ENCODE measurements at places on chromosomes 5 and 9.

DNA sequence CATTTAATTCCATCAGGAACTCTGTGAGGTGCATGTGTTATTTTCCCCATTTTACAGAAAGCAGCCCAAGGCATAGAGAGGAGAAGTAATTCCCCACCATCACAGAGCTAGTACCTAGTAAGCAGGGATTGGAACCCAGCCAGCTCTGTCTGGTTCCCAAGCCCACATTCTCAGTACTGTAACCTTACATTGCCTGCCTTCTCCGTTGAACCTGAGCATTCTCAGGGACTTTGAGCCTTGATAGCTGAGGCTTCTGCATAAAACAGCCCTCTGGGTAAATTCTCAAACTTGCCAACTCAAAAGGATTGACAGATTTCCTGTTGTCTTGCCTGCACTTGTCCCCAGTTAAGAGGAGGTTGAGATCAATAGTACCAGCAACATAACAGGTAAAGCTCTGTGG is 9.2 kb upstream of the GLE1 start:
- DNase-seq: no peak

DNA sequence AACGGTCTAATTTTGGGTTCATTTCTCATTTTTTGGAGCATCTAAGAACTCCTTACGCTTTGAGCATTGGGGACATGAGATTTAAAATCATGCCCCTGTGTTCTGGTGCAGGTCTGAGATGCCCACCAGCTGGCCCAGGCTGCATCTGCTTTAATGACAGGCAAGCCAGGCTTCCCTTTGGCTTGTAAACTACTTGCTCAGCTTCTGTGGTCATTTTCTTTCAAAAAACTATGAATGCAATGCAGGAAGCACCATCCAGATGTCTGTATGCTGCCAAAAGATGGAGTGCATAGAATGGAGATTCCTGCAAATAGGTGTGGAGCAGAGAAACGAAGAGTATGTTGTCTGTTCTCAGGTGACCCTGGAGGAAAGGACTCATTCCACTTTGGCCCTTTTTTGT is 399.9 kb upstream of the ADAMTSL1 start:
- no peak for DNase-seq

GRCh38 chr5:73763300-73764032 is 137.5 kb downstream of the ARHGEF28 start:
- no peak for DNase-seq

- no peak for DNase-seq
Measured at GRCh38 chr5:144712090-144712489, 541.4 kb downstream of the KCTD16 start.

DNA sequence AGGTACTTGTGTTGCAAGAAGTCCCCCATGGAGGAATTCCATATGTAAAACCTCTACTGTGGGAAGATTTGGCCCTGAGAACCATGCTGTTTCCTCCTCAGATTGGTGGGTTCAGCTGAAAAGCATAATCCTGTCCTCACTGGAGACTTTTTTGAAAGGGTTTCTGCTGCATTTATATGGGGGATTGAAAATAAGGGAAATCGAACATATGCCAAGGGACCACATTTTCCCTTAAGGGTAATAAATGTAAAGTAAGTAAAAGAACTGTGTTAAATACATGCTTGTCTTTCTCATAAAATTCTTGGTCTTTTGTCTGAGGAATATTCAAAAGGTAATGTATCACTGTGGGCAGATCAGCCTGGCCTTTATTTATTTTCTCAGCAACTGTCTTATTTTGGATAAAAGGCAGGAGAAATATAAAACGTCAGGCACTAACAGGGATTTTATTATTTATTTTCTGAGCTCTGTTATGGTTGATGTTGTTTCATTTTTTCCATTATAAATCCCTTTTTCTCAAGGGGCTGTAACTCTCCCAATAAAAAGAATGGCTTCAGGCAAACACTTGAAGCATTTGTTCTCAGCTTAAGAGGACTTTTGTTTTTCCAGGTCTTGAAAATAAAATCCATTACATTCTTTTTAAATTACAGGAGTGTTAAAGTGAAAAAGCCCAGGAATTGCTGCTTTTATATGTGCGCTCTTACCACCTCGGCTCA is 131.4 kb downstream of the FGF10 start:
- no peak for DNase-seq

DNA sequence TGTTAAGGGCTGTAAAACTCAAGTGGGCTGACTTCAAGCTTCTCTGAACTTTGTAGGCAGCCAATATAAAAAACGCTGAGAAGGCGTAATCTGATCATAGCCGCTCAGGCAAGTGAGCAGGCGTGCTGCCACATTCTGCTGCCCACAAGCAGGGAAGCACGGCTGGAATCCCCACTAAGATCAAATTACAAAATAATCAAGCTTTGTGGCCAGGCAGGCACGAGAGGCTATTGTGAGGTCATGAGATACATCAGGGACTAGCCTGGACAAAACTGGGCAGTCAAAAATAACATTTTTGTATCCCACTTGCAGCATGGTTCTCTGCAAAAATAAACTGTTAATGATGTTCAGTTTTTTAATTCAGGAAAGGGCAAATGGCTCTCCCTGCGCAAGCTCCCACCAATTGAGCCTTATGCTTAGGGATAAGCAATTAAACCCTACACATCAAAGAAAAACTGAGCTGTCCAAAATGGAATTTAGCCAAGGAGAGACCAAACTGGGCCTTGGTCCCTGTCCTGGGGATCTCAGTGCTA is 64.0 kb downstream of the POU5F2 start:
- peak; percentile 83 for DNase-seq

DNA sequence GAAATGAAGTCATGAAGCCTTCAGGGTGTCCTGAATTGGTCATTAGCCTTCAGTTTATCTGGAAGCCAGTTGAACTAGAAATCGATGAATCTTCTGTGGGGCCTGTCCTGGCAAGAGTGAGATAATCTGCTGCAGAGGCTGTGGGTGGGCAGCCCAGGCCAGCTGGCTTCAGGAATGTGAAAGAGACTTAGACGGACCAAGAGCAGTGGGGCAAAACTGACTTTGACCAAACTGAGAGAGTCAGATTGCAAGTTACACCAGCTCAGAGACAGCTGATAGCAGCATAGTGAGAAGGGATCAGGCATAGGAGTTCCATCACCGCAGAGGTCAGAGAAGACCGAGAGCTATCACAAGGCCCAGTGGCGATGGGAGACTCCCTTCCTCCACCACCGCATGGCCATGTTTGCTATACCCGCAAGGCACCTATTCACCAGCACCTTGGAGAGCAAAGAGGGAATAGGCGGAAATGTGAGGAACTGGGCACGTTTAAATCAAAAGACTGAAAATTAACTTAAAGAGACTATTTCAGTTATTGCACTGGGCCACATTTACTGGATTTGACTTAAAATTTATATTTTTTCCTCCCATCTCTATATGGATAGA is 50.0 kb upstream of the GLIS3 start:
- no peak for DNase-seq

- no peak for DNase-seq
Measured at GRCh38 chr9:92600462-92601261, 64.9 kb upstream of the ECM2 start.

Data from eye (tissue), 1 donor.